ENCODE measurements at places on chromosomes 2 and 18.

GRCh38 chr18:60027397-60027796 lies 127.6 kb downstream of the PMAIP1 start:
- DNase-seq = no peak

- no peak for DNase-seq
These were observed 710.1 kb downstream of the NR4A2 start for GRCh38 chr2:155622443-155622842.

DNA sequence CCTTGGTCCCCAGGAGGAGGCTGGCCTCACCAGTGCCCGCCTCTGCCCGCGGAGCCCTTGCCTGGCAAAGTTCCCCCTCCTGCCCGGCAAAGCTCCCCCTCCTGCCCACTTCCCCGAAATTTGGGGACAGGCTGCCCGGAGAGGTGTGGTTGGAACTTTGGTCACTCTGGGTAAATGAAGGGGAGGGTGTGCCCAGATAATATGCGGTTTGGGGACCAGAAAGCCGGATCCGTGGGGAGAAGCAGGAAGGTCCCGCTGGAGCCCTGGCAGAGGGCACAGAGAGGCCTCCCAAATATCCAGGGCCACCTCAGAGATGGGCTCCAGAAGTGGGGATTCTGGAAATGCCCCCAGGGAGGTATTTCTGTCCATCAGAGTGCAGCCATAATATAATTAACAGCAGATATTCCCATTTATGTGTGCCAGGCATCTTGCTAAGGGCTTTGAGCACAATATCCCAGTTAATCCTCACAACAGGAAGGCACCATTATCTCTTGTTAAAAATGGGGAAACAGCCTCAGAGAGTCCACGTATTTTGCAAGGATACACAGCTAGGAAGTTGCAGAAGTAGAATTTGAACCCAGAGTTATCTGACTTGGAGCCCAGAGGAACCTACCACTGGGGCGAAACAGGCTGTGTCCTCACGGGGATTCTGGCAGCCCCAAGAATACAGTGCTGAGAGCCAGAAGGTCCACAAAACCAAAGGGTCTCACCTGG lies 914 bp downstream of the STEAP3 start:
- DNase-seq = no peak

GRCh38 chr18:41731884-41732283 lies 223.2 kb upstream of the PIK3C3 start:
- no peak for DNase-seq

DNA sequence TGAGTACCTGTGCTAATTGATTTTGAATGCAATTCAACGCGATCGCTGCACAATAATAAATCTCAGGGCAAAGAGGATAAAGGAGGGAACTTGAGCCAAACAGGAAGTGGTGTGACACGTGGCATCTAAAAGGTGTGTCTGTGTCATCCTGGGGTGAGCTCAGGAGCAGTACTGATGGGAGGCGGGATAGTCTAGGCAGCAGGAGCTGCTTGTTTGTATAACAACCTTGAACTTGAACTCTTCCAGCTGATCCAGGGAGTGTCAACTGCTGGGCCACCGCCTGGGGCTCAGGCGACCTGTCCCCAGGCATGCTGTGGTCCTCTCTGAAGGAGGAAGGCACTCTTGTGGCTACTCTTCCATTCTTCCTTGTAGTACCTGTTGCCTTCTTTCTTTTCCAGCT lies 61.2 kb downstream of the BOD1L2 start:
- no peak for DNase-seq

- DNase-seq = no peak
These were observed 20.1 kb upstream of the ID2 start for GRCh38 chr2:8661736-8662135.

DNA sequence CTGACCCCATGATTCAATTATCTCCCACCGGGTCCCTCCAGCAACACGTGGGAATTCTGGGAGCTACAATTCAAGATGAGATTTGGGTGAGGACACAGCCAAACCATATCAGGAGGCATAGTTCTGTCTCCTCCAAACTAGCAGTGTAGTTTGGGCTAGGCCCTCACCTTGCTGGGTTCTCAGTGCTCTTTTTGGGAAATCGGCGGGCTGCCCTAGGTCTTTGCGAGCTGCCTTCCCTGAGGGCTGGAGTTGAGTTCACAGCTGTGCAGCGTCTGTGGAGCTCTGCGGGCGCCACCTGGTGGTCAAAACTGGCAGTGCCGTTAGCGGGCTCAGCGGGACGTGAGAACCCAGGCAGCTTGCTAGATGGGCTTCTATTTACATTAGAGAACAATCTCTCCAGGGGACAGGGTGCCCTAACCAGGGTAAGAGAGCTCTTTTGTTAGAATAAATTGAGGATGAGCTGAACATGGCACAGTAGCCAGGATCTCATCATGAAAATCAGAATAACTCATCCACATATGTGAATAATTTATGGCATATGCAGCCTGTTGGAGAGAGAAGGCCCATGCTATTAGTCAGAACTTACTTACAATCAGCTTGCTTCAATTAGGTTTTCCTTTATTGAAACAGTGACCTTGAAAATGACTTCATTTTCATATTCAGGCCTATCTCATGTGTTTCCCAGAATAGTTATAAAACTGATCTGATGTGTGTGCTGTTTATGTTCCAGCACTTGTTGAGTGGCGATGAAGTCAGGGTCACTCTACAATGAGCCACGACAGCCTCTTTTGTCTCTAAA lies 27.4 kb upstream of the YES1 start:
- peak; percentile 95 for DNase-seq

- DNase-seq = no peak
These were observed 308.4 kb upstream of the GCFC2 start for GRCh38 chr2:76019128-76019527.

GRCh38 chr2:172415865-172416183 lies 11.6 kb upstream of the ITGA6 start:
- DNase-seq = no peak

GRCh38 chr2:32918774-32919173 lies 28.0 kb upstream of the LTBP1 start:
- no peak for DNase-seq

DNA sequence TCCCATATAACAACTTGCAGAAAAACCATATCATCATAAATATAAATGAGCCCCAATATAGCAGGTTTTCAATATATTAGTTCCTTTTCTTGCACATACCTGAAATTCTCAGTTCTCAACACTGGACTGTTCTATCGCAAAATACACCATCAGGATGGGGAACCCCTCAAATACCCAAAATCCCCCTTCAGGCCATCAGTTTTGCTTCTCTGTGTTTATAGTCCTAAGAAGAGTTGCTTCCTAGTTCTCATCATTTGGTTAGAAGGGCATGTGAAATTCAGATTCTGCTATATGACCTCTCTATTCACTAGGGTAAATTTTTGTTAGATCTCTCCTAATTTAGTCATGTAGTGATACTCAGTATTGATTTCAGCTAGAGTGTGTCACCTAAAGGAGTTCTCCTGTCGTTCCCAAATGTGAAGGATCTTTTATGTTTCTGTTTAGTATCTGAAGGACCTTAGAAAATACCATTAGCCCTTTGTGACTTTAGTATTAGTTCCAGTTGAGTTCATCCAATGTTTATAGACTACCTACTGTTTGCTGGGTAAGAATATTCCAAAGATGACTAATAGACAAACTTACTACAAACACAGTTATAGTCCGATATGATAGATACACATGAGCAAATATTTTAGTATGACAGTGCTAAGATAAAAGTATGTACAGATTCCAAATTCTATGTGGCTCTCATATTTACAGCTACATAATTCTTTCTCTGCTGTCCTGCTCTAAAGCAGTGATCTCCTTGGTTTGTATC lies 115.8 kb downstream of the TTC27 start:
- DNase-seq = no peak

- no peak for DNase-seq
These were observed 32.3 kb downstream of the EMX1 start for GRCh38 chr2:72949642-72950041.

GRCh38 chr2:156797832-156798231 lies 361.7 kb downstream of the GPD2 start:
- no peak for DNase-seq

DNA sequence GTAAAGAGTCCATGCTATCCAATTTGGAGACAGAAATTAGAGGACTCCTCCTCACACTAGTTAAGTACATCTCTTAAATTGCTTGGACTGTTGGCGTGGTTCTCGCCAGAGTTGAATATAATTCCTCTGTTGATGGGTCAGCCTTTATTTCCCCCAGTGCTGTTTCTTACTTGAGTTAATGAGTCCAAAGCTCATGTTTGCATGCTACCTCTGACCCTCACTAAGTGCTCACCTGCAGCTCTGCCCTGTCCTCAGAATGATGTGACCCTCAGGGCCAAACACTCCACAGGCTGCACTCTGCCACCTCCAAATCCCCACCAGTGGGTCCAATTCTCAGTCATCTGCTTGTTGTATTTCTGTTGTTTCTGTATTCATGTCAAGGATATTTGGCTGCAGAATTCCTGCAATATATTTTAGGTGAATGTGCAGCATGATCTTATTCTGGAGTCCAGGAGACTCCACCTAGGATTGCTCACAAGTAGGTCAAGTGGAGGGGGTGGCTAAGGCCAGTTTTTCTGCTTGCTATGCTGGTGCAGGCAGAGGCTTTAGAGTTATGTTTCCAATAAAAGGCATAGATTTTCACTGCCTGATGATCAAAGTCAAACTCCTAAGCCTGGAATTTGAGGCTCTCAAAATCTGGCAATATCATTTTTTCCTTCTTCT lies 37.8 kb downstream of the RDH14 start:
- no peak for DNase-seq

- DNase-seq = no peak
These were observed 647.5 kb downstream of the ARHGAP15 start for GRCh38 chr2:143776526-143777297.
